Caco-2 (cell line): ENCODE measurements at places on chromosomes 11 and 22.

DNA sequence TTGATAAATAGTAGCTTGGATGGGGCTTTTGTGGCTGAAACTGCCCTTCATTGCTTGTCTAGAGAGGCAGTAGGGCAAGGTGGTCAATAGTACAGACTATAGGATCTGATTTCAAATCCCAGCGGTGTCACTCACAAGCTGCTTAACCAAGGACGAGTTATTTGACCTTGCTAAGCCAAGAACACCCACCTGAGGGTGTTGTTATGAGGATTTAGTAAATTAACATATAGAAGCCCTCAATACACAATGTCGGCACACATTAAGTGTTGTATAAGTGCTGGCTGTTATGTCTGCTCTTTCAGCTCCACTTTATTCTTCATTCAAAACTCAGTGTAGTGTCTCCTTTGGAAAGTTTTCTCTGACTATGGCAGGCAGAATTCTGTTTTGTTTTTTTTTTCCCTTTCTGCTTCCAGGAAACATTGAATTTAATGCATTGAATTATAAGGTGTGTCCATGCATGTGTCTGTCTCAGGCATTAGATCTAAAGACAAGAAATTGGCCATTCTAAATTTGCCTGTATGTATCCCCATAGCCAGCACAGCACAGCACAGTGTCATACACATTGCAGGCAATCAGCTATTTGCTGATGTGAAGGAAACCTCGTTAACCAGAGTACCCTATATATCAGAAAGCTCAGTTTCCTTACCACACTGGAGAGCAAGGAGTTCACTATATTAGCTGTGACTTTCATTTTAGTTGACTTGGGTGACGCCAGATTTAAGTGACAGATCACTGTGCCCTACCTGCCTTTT lies 212.1 kb downstream of the NELL1 start:
- DNase-seq = no peak

GRCh38 chr11:130246738-130247137 lies 68.0 kb downstream of the ZBTB44 start:
- DNase-seq = no peak

- DNase-seq = no peak
Measured at GRCh38 chr11:97361812-97362378, 972.1 kb downstream of the JRKL start.

- DNase-seq = no peak
Measured at GRCh38 chr11:12217879-12218278, 107.5 kb downstream of the MICAL2 start.

GRCh38 chr11:95296165-95296564 lies 65.2 kb upstream of the SESN3 start:
- DNase-seq = no peak

- DNase-seq = no peak
Measured at GRCh38 chr11:126482586-126483108, 127.2 kb downstream of the ST3GAL4 start.

DNA sequence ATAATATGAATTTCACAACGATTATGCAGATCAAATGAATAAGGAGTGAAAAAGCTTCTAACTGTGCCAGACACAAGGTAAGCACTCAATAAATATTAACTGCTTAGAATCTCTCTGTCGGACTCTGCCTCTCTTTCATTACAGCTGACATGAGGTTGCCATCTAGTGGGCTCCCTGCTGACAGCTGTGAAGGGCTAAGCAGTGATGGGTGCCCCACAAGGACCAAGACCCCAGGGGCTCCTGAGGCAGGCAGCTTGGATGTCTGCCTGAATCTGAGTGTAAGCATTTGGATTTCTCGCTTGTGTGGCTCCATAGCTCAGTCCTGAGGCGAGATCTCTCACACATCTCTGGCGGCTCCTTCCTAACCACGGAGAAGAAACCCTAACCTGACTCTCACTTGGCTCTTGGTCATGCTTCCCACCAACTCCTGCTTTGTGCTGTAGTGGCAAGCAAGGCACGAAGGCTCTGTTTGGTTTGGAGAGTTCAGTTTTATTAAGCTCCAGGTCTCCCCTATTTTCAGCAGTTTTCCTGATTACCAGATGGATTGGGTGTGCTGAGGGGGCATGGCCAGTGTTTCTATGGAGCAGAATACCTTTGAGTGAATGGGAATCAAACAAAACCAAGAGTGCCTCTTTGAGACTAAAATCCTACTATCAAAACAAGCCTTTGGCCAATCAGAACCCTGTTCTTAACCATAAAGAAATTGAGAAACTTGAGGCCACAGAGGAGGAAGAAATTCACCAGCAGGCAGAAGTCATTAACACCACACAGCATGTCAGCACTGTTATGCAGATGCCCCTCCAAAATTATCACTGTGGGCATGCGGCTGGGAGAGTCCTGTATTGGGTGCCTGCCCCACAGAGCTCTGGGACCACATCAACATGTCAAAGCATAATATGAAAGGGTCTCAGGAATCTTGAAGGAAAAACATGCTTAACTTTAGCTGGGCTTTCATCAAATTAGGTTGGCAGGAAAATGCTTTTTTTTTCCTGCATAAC lies 152.8 kb upstream of the NTM start:
- peak; percentile 40 for DNase-seq
